Astrocyte (in vitro differentiated cells and primary cell): ENCODE measurements at places on chromosomes 4 and X. TPM values are rescaled to one million over a fixed set of nuclear protein-coding genes. Genes with fewer than 3 reads are reported as not detected.

The AREG gene
- 0.79 and 1.5 TPM in 2 replicates for total RNA-seq

DNA sequence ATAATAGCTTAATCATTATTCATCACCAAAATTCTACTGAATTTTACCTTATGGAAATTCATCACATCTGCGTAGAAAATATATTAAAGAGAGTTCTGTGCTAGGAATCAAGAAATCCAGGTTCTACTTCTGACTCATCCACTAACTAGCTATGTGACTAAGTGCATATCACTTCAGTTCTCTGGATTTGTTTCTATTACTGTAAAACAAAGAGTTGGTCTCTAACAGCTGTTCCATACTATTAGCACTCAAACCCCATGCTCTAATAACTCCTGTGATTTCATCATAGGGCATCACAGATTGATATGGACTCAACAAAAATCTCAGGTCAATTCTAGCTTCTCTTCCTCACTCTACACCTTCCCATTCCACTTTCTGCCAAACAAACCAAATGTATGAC lies 572.0 kb downstream of the INPP4B start:
- H3K27me3 ChIP-seq, result no peaks in the 10 kb centered on the region
- no peak overlapping the region for H3K4me3 ChIP-seq
- DNase-seq, result peak; percentile 75
- H3K27ac ChIP-seq, result peak overlapping the region; percentile 49
- H3K36me3 ChIP-seq, result no peaks in the 10 kb centered on the region

- H3K4me1 ChIP-seq, result no peaks in the 10 kb centered on the region
- no peaks in the 10 kb centered on the region for H3K27me3 ChIP-seq
- peaks cover 24% of the 10 kb centered on the region for H3K36me3 ChIP-seq
- DNase-seq, result peak; percentile 47
- no peak overlapping the region for H3K4me3 ChIP-seq
Observed at GRCh38 chr4:40811956-40812355, 62.2 kb downstream of the NSUN7 start.

- no peaks in the 10 kb centered on the region for H3K27me3 ChIP-seq
- H3K4me3 ChIP-seq, result no peak overlapping the region
- H3K36me3 ChIP-seq, result no peaks in the 10 kb centered on the region
- DNase-seq, result no peak
Observed at GRCh38 chrX:69374569-69374968, 129.6 kb upstream of the NALF2 start.

DNA sequence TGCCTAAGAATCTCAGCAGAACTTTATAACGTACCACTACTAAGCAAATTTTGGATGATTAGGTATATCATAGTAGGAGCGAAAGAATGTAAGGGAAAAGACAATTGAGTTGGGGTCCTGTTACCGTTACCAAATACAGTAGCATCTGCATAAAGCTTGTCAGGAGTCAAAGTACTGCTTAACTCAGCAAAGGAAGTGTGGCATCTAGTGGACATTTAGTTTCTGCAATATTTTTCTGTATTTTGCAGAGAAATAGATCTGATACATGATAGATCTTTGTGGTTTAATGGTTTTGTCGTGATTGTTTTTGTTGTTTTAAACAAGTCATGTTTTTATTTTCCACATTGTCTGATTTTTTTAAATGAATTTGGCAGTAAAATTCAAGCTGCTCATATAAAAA lies 81.0 kb upstream of the SMARCAD1 start:
- DNase-seq, result no peak
- H3K27ac ChIP-seq, result no peak overlapping the region
- no peaks in the 10 kb centered on the region for H3K4me1 ChIP-seq
- H3K27me3 ChIP-seq, result no peaks in the 10 kb centered on the region
